ENCODE measurements at places on chromosomes 16 and 17.

- no peak for DNase-seq
These were observed 24.2 kb downstream of the TPSD1 start for GRCh38 chr16:1279945-1280589.

DNA sequence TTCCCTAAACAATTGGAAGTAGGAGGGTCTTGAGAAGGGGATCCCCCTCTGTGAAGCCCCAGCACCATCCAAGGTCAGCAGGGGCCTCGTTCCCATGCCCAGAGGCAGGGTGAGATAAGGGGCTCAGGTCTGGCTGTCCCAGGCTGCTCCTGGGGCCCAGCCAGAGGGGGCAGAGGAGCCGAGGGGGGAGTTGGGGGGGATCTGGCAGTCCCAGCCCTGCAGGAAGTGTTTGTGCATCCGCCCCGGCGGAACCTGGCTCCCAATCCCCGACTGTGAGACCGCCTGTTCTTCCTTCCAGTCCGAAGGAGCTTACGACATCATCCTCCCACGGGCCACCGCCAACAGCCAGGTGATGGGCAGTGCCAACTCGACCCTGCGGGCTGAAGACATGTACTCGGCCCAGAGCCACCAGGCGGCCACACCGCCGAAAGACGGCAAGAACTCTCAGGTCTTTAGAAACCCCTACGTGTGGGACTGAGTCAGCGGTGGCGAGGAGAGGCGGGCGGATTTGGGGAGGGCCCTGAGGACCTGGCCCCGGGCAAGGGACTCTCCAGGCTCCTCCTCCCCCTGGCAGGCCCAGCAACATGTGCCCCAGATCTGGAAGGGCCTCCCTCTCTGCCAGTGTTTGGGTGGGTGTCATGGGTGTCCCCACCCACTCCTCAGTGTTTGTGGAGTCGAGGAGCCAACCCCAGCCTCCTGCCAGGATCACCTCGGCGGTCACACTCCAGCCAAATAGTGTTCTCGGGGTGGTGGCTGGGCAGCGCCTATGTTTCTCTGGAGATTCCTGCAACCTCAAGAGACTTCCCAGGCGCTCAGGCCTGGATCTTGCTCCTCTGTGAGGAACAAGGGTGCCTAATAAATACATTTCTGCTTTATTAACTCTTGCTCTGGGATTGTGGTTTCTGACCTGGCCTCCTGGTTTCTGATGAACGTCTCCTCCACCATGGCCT, 14.9 kb downstream of the GPRC5C start:
- DNase-seq, result no peak

DNA sequence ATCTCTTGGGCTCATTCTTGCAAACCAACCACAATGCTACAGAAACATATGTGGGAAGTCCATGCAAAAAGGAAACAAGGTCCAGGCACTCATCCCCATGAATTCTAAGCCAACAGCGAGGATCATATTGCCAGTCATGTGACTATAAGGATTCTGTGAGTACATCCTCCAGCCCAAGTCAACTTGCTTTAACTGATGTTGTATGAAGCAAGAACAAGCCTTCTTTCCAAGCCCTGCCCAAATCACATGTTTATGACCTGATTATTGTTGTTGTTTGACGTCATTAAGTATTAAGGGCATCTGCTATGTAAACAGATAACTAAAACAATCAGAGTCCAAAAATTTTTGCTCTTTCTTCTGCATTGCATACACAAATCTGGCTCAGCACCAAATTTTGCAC, 78.2 kb upstream of the MON1B start:
- no peak for DNase-seq

- DNase-seq, result no peak
These were observed 20.7 kb downstream of the LIMD2 start for GRCh38 chr17:63679214-63679613.

DNA sequence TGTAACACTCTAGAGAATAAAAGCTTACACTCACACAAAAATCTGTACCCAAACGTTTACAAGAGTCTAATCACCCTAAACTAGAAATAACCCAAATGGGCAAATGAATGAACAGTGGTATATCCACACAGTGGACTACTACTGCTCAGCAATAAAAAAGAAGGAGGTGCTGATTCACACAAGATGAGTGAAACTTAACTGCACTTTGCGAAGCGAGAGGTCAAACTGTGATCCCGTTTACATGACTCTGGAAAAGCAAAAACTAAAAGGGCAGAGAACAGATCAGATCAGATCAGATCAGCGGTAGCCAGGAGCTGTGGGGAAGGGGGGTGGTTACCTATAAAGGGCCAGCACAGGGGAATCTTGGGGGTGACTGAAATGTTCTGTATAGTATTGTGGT, 113.4 kb downstream of the TRIM37 start:
- DNase-seq, result no peak

DNA sequence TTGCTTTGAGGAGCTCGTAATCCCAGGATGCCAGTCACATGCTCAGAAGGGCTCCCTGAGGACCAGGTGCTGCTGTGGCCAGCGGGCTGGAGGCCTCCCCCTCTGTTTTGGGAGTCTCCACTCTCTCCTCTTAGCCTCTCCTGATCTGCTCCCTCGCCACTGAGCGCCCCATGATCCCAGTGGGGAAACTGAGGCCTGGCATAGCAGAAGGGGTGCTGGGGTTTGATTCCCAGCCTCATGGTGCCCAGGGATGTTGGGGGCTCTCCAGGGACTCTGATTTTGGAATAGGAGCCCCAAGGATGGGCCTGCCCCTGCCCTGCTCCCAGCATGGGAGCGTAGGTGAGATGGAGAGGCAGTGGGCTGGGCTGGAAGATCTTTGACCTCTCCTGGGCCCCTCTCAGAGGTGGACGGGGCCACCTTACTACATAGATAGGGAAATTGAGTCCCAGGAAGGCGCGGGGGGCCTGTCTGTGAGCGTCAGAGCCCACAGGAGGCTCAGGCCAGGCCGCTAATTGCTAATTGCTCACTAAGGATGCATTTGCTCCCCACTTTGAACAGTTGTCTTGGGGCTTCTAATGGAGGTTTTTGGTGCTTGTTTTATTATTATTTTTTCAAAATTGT, 525 bp upstream of the ADCY7 start:
- DNase-seq, result no peak

DNA sequence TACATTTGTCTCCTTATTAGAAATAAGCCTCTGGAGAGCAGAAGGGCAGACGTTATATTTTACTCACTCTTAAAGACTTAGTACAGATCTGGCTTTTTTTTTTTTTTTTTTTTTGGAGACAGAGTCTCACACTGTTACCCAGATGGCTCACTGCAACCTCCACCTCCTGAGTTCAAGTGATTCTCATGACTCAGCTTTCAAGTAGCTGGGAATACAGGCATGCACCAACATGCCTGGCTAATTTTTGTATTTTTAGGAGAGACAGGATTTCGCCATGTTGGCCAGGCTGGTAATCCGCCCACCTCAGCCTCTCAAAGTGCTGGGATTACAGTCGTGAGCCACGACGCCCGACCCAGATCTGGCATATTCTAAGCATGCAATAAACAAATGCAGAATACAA, 36.4 kb upstream of the TMEM97 start:
- no peak for DNase-seq

DNA sequence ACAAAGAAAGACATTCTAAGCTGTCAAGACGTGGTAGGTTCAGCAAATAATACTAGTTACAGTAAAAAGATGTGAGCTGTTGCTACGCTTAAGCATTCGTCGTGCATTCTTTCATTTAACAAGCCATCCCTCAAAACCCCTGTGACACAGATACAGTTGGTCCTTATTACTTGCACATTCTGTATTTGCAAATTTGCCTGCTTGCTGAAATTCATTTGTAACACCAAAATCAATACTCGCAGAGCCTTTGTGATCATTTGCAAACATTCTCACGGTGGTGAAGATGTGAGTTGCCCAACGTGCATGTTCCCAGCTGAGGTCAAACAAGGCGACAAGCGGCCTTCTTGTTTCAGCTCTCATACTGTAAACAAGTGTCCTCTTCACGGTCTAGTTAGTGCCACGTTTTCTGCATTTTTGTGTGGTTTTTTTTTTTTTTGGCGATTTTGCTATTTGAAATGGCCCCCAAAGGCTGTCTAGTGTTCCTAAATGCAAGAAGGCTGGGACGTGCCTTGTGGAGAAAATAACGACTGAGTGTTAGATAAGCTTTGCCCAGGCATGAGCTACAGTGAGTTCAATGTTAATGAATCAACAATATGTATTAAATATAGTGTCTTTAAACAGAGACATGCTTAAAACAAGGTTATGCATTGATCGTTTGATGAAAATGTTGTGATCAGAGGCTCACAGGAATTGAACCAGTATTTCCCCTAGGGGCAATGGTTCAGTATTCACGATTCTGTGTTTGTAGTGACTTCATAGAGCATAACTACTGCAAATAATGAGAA, 84.1 kb downstream of the RAB11FIP4 start:
- no peak for DNase-seq

DNA sequence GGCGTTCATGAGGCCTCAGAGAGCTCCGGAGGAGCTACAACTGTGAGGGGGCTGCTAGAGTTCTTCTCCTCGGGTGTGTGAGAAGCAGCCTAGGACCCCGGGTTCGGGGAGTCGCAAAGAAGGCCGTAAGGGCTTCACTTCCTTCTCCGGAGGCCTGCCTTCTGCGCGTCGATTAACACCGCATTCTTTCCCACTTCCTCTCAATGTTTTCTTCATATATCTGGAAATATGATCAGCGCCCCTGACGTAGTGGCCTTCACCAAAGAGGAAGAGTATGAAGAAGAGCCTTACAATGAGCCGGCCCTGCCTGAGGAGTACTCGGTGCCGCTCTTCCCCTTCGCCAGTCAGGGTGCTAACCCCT, 449 bp downstream of the SMCR8 start:
- no peak for DNase-seq

- DNase-seq, result no peak
These were observed 8.7 kb downstream of the CLUAP1 start for GRCh38 chr16:3509470-3509928.

- no peak for DNase-seq
These were observed 47.5 kb downstream of the HAPSTR1 start for GRCh38 chr16:9138731-9139501.

DNA sequence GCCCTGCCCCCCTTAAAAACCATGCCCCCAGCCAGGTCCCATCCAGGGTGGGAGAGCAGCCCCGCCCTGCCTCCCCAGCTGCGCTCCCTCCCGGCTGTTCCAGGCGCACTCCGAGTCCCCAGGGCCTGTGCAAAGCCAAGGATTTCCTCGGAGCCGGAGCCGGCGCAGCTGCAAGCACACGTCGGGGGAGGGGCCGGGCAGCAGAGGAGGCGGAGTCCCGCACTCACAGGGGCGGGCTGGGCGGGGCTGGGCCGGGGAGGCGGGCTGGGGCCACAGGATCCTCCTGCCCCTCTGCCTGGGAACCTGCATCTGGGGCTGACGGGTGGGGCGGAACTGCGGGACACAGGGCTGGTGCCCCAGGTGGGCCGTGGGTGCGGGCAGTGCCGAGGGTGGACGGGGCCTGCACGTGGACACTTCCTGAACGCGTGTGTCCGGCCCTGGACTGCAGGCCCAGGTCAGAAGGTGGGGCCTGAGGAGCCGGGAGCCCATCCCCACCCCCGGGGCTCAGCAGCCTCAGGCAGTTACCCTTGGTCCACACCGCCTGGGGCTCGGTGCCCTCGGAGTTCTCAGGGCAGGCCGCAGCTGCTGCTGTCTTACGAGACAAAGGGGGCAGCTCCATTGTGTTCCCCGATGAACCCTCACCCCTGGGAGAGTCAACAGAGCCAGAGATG, 24.0 kb upstream of the SSTR5 start:
- peak; percentile 35 for DNase-seq

All from COLO829 (cell line).